ENCODE measurements at places on chromosomes 6 and 20.

DNA sequence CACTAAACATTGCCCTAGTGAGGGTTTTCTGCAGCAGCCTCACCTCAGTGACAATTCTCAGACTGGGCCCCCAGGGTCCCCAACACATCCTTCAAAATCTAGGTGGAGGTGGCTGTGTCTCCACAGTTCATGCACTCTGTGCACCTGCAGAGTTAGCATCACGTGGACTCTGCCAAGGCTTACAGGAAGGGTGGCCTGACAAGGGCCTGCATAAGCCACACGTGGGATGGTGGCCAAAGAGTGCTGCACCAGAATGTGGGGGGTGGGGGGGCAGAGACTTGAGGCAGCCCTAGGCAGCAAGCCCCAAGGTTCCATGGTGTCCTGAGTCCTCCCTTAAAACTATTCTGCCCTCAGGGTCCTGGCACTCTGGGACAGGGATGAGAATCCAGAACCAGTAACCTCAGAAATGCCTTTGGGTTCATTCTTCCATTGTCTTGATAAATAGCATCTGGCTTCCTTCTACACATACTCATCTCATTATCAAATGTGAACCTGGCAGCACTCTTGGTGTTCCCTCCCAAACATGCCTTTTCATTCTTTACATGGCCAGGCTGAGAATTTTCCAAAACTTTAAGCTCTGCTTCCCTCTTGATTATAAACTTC is 1.6 kb upstream of the SERPINB1 start:
- DNase-seq = no peak

DNA sequence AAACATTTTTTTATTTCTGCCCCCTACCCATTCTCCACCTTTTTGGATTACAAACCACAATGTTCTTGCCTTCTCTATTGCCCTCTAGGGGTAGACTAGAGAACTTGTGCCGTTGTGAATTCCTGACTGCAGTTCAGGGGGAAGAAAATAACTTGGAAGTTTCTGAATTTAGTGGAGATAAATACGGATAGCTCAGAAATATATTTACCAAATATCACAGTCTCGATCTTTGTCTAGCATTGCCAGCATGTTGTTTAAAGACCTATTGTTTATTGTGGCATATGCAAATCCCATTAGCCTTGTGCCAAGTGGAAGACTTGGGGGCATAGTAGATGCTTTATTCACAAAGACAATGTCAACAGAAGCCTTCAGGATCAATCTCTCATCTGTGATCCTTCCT is 154.1 kb upstream of the MMS22L start:
- DNase-seq = no peak

GRCh38 chr6:137518386-137518983 is 24.3 kb upstream of the OLIG3 start:
- DNase-seq = no peak

- no peak for DNase-seq
Observed at GRCh38 chr20:58695084-58695722, 2.6 kb downstream of the NPEPL1 start.

GRCh38 chr6:150152891-150153876 is 10.3 kb downstream of the PPP1R14C start:
- no peak for DNase-seq

- DNase-seq = no peak
Observed at GRCh38 chr6:48136856-48137255, 25.9 kb upstream of the PTCHD4 start.

DNA sequence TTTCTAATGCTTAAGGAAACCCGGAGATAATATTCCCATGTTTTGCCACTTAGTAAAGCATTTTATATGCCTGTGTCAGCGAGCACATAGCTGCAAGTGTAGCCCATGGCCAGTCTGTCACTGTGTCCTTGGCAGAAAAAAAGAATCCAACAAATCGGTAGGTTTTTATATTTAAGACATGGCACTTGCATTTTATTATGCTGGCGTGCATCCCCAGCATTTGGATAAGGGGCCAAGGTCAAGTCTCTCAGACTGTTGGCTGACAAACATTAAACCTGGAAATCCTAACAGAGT is 1.2 kb upstream of the ZNF184 start:
- no peak for DNase-seq

DNA sequence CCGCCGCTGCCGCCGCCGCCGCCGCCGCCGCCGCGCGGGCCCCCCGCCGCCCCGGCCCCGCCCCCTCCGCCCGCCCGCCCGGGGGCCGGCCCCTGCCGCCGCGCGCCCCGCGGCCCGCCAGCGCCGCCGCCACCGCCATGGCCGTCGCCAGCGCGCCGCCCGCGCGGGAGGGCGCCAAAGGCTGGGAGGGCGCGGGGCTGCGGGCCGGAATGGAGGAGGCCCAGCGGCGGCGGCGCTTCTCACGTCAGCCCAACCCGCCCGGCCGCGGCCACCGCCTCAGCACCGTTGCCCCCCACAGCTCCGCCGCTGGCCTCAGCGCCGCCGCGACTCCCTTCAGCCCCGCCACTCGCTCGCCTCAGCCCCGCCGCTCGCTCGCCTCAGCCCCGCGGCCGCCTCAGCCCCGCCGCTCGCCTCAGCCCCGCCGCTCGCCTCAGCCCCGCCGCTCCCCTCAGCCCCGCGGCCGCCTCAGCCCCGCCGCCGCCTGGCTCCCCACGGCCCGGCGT is 258 bp downstream of the PHF10 start:
- peak; percentile 56 for DNase-seq

DNA sequence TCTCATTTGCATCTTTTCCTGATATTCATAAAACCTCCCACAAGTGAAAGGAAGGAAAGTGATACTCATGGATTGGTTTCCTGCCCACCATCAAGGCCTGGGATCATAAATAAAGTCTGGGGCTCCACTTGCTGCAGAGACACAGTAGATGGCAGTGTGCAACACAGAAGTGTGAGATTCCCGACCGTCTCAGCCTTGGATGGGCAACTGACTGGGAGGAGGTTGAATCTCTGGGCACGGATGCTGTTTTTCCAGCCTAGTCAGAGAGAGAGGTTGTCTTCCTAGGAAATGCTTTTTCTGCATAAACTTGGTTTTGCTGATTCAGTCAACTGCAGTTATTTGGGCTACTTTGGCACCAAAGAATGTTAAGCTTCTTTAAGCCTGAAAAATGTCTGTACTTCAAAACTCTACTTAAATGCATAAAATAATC is 9.9 kb upstream of the RFPL4B start:
- DNase-seq = no peak

DNA sequence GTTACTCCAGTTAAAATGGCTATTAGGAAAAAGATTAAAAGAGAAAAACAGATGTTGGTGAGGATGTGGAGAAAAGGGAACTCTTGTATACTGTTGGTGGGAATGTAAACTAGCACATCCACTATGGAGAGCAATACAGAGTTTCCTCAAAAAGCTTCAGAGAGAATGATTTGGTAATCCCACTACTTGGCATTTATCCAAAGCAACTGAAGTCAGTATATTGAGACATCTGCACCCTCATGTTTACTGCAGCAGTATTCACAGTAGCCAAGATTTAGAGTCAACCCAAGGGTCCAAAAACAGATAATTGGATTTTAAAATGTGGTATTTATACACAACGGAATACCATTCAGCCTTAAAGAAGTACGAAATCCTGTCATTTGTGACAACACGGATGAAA is 469.5 kb downstream of the QKI start:
- no peak for DNase-seq

GRCh38 chr6:116145803-116146675 is 20.1 kb upstream of the COL10A1 start:
- DNase-seq = no peak

GRCh38 chr6:51349857-51350256 is 531.2 kb downstream of the TFAP2B start:
- no peak for DNase-seq

- DNase-seq = no peak
Observed at GRCh38 chr20:62770916-62771315, 25.4 kb upstream of the MRGBP start.

- DNase-seq = no peak
Observed at GRCh38 chr6:109507490-109508072, 24.6 kb upstream of the ZBTB24 start.

DNA sequence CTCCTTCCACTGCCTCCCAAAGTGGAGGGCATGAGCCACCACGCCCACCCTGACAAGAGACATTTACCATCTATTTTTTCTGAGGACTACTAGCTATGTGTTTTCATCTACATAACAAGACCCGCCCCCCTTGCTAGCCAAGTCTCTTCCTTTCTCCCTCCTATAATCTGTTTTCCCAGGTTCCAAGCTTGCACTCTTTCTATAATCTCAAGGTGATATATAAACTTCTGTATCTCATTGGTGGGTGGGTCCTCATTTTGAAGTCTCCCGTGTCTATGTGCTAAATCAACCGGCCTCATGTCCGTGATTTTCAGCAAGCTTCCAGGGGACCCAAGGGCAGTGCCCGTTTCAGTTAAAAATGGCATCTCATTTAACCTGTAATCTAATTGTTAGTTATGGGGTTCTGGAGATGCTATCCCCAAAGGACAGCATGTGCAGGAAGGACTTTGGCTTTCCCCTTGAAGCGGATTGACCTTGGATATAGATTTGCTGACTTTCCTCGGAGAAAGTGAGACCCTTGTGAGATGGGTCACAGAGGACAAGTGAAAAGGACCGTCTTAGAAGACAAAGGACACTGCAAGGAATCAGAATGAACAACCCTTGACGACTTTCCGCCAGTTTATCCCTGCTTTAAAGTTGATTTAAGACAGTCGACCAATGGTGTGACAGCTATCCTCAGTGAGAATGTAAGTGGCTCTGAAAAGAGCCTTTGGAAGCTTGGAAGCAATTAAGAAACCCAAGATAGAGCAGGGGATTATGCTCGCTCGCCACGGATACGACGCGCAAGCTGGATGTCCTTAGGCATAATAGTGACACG is 22.4 kb downstream of the OR2B2 start:
- no peak for DNase-seq

DNA sequence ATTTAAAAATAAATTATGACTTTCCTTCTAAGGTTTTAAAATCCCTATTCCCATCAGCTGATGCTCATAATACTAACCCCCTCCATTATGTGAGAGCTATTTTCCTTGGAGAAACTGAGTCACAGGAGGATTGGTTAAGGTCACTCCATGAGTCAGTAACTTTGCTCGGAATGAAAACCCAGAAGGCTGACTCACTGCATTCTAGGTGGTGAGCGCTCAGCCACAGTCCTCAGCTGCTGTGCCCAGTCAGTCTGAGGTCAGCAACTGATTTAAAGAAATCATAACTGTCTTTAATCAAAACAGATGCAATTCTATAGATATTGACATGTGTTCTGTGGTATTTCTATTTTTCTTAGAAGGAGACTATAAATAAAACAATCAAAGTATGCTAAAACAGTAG is 359.2 kb downstream of the GJA1 start:
- no peak for DNase-seq

DNA sequence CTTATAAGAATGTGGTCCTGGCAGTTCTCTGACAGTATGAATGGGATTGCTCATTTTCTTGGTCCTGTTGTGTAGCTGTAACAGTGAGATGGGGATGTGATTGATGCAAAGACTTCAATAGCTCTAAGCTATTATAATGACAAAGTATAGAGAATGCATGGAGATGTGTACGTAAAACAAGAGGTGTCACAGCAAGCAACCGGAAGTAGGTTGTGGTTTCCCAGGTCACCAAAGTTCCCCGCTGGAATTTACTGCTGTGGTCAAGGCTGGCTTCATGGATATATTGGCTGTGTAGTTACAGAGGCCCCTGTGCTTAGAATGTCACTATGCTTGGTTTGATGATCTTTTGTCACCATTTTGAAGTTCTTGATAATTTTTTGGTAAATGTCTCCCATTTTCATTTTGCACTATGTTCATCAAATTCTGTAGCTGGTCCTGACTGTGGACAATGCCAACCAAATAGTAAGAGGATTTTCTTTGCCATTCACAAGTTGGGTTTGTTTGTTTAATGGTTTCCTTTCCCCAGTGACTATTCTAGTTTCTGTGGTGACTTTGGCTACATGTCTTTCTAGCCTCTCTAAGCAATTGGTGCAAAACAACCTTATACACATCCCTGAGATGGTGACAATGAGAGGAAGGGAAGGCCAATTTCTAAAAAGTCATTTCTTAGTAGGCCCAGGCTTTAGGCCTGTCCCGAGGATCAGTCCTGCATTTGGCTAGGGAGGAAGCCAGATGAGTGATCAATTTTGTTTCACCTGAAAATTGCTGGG is 10.5 kb downstream of the DNAH8 start:
- DNase-seq = no peak

GRCh38 chr6:158960026-158960425 is 40.0 kb downstream of the RSPH3 start:
- no peak for DNase-seq

DNA sequence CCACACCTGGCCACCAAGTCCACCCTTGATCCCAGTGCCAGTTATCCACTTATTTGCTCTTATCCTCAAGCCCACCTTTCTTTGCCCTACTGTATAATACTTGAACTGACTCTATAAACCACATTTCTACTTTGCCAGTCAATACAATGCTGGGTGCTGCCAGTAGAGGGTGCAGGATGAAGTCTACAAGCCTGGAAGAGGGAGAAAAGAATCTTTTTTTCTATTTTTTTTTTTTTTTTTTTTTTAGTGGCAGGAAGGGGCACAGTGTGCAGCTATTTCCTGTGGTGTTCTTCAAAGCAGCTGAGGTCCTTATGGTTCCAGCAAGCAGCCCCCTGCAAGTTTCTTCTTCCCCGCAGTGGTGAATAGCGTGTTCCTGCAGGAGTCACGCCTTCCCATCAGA is 22.2 kb upstream of the GABRR1 start:
- DNase-seq = no peak

DNA sequence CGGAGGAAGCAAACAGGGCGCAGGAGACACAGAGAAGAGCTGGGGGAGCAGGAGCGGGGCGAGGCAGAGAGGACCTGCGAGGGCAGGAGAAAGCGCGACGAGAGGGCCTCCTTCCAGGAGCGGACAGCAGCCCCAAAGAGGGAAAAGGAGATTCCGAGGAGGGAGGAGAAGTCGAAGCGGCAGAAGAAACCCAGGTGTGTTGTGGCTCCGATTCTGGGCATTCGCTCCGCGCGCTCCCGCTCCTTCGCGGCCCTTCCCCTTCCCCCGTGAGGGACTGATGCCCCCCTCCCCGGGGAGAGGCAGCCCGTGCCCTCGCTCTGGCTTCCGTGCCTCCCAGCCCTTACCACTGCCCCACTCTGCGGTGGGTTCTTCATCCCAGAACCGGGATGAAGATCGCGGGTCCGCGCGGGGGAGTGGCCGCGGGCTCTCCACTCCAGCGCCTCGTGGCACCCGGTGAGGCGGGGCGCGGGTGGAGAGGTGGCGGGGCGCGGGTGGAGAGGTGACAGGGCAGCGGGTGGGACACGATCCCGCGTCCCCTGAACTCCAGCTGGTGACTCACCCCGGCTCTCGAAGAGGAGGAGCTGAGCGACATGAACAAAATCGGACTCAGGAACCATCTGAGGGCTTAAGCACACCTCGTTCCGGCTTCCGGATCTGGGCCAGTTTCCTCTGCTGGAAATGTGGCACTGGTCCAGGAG is 22.4 kb downstream of the TMC2 start:
- DNase-seq = no peak

- no peak for DNase-seq
Observed at GRCh38 chr6:36590237-36590636, 3.9 kb upstream of the SRSF3 start.

- DNase-seq = no peak
Observed at GRCh38 chr6:107082045-107082444, 33.3 kb downstream of the BEND3 start.

DNA sequence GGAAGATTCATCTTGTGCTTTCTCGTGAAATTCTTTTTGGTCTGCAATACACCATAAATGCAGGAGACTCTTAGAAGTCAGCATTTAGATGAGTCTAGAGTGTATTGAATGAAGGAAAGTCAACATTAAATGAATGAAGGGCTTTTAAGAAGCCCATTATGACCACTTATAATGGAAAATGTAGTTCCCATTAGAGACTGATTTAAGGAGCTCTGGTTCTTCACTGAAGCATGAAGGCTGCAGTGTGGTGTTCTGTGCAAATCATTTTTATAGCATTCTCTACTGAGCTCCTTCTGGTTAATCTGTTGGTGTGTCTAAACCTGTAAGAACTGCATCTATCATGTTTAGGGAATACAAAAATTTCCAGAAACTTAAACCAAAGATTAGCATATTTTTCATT is 19.7 kb downstream of the NCOA7 start:
- no peak for DNase-seq
